OCI-M1 (cell line): ENCODE measurements at places on chromosomes 2 and 18.

- peak; percentile 88 for DNase-seq
Measured at GRCh38 chr2:37672104-37672869, 845 bp upstream of the CDC42EP3 start.

DNA sequence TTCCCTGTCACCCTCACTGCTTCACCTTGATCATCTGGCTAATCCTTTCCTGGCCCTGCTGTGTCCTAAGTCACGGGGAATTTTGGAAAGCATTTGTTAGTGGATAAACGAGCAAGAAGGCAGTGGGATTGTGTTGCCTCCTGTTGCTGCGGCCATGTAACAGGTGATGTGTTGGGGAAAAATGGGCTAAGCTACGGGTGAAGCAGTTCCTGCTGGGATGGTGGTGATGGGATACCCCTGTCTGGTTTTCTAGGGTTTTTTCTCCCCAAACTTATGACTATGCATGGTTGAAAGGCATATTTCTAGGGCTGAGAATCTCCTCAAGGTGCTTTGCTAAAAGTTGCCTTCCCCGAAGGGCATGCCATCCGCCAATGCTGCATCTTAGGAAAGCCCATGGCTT lies 68.1 kb downstream of the WDSUB1 start:
- no peak for DNase-seq

DNA sequence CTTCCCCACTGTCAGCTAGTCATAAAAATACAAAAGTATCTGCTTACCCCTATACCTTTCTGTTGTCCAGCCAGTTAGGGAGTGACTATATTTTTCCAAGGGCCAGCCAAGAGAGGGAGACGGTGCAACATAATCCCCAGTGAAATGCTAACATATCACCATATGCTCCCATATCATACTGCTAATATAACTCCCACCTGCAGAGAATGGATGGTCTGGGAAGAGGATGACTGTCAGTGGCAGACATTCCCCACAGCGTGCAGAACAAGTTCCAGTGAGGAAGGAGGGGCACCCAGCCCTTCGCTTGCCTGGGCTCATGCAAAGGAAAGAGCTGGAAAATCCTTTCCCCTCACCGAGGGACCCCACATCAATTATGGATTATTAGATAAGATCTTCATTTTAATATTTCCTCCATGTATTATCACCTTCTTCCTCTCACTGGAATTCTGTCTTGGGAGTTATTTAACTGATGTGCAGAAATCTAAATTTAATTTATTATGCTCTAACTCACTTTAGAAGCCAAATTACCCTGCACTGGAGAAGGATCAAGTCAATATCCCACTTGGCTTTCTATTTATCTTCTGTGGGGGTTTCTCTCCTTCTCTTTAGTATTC lies 135.6 kb downstream of the GALNT14 start:
- DNase-seq: no peak

DNA sequence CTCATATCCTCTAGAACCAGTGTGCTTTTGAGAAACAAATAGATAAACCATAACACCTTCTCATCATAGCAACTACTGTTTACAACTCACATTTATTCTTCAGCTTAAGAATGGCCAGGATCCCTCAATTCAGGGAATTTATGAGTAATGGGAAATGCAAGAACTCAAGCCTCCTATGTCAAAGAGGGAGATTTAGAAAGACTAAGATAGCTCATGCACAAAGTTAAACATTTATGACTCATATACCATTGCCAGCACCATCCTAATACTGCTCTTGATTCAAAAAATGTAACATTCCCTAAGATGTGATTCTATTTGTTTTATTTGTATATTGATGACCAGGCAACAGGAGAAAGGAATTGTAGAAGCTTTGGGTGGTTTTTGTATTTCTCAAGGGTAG lies 172.8 kb downstream of the CYP26B1 start:
- no peak for DNase-seq

GRCh38 chr2:143384111-143384510 lies 254.9 kb downstream of the ARHGAP15 start:
- no peak for DNase-seq

GRCh38 chr2:23118894-23119293 lies 266.1 kb upstream of the KLHL29 start:
- no peak for DNase-seq

DNA sequence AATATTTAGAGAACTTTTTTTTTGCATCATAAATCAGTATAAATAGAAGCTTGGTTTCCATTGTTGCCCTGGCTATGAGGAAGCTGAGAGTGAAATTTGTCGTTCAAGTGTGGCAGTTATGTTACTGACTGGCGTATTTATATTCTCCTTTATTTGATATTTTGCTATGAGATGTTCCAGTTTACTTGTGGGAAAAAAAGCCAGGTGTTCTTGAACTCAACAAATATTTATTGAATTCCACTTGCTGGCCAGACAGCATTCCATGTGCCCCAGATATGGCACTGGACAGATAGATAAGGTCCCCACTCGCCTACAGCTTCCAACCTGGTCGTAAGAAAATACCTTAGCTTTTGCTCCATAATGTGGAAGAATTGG lies 44.7 kb downstream of the NEDD4L start:
- no peak for DNase-seq

GRCh38 chr2:9644603-9645002 lies 13.8 kb upstream of the YWHAQ start:
- no peak for DNase-seq

- DNase-seq: no peak
Measured at GRCh38 chr18:5463831-5464230, 80.0 kb downstream of the EPB41L3 start.

DNA sequence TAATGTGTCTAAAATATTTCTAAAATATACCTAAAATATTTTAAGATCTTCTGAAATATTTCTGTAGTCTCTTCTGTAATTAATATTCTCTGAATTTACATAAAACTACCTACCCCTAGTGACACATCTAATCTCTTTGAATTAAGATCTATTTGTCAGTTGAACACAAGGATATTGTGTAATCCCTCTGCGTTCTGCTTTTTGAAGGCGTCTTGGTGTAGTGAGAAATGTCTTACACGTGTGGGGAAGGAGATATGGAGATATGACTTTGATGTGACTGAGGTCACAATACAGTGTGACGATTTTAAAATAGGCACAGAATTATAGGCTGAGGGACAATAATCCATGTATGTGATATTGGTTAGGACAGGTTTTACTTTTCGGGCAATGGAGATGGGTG lies 79.8 kb downstream of the DOK6 start:
- DNase-seq: peak; percentile 36

GRCh38 chr2:112646791-112647689 lies 1.3 kb downstream of the SLC20A1 start:
- DNase-seq: peak; percentile 54

DNA sequence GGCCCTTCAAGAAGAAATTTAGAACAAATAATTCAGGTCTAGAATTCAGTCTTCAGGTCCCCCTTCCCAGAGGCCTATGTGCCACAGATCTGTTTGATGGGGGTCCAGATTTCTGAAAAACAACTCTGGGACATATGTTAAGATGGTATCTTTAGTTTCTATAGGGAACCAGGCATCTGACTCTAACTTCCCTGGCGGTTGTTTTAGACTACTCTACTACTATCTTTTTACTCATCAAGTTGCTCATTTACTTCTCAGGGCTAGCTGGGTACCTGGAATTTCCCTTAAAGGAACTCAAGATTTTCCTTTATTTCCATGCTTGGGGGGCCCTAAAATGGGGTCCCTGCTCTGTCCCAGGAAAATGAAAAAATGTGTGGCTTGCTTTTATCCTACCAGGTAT lies 114.7 kb upstream of the RAB6C start:
- DNase-seq: no peak

GRCh38 chr2:128041561-128041960 lies 13.7 kb upstream of the SAP130 start:
- DNase-seq: no peak

DNA sequence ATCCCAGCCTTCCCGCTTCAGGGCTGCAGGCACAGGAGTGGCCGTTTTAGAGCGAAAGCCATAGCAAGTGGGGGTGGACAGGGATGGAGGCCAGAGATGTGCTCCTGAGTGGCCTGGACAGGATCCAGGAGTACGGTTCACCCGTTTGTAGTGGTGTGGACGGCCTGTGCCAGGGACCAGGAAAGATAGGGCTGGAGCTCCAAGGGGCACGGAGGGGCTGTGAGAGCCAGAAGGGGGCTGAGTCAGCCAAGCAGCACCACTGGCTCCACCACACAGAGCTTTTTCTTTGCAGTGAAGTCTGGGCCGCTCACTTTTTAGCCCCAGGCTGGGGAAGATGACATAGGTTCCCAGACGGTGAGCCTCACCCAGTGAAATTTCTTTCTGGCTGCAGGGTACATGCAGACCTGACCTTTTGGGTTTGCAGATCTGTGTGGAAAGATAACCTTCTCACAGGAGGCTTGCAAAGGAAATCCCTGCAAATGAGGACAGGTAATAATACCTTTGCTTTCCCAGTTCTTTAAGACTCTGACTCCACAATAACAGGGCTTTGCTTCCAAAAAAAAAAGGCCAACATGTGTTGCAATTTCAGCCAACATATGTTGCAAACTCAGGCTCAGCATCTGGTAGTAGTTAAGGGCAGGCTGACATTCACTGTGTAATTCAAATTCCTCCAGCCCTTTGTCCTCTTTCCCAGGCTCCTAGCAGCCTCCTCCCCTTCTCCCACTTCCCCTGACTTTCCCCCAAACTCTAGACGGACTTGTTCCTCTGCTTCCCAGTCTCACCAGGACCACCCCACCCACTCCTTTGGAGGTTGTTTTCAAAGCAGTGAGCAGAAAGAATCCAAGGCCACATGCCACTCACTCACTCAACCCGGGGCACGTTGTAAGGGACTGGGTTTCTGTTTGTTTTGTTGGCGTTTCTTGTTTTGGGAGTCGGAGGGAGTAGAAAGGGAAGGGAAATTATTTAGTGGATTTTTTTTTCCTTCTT lies 20.3 kb upstream of the LAPTM4A start:
- DNase-seq: no peak

DNA sequence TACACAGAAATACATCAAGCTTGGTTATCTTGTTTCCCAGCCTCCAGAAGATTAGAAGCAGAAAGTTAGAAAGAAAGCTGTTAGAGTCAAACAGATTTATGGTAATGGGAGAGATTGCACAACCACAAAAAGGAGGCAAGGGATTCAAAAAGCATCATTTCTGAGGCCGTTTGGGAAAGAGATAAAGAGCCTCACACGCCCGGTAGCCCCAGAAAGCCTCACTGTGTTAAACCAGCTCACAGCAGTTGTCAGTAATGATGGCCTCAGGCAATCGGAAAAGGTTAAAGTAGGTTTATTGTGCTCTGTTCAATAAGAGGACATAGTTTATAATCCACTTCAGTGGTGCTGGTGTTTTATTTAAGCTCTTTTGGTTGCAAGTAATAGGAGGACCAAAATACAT lies 111.3 kb downstream of the DCC start:
- DNase-seq: peak; percentile 6

DNA sequence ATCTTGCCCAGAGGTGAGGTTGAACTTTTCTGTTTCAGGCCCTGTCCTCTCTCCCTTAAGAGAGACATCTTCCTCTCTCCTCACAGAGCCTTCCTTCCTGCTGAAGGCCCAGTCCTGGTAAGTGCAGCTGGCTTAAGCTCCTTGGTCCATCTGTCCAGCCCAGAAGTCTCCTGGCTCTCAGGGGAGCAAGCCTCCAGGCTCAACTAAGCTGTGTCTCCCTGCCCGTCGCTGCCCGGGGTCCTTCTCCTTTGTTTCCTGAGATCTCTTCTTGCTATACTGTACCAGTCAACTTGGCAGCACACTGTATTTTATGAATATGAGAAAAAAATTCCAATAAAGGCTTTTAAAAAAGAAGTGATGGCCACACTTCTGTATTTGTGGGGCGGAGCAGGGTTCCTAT lies 77.4 kb downstream of the KCNF1 start:
- no peak for DNase-seq

DNA sequence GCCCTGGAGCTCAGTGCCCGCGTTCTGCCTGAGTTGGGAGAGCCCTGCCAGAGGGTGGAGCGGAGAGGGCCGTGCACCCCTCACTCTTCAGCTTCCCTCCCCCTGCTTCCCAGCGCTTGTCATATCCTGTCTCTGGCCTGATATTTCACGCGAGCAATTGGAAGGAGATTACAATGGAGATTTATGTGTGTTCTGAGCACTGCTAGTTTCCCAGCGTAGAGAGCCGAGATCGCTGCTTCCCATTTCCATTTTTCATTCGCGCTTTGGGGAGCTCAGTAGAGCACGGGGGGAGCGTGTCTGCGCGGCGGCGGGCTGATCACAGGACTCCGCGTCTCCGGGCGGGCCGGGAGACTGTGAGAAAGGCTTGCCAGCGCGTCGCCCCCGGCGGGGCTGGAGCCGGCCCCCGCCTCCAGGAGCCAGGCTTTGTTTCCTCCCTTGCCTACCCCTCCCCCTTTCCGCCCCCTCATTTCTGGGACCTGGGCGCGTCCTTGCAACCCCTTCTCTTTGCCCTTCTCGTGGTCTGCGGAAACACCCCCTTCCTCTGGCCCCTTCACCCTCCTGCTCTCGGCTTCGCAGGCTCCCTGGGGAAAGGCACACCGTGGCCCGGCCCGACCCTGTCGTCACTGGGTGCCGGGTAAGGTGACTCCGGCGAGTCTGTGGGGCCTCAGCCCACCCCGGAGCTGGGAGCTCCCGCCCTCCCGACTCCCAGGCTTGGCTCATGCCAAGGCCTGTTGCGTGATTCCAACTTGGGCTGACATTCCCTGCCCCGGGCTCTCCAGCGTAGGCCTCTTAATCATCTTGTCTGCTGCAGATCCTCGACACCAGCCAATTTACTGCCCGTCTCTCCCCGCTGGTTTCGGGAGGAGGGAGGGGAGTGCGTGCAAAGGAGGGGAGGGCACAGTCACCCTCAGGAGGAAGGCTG lies 5.8 kb downstream of the DLX2 start:
- DNase-seq: peak; percentile 29

DNA sequence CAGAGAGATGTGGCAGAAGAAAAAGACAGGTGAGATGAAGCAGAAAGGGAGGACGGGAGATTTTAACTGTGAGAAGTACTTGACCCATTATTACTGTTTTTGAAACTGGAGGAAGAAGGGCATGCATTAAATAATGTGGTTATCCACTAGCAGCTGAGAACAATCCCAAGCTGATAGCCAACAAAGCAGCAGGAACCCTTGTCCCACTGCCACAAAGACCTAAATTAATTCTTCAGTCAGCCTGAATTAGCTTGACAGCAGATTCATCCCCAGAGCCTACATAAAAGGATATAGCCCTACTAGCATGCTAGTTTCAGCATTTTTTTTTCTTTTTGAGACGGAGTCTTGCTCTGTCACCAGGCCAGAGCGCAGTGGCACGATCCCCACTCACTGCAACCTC lies 19.5 kb upstream of the REG3A start:
- no peak for DNase-seq

DNA sequence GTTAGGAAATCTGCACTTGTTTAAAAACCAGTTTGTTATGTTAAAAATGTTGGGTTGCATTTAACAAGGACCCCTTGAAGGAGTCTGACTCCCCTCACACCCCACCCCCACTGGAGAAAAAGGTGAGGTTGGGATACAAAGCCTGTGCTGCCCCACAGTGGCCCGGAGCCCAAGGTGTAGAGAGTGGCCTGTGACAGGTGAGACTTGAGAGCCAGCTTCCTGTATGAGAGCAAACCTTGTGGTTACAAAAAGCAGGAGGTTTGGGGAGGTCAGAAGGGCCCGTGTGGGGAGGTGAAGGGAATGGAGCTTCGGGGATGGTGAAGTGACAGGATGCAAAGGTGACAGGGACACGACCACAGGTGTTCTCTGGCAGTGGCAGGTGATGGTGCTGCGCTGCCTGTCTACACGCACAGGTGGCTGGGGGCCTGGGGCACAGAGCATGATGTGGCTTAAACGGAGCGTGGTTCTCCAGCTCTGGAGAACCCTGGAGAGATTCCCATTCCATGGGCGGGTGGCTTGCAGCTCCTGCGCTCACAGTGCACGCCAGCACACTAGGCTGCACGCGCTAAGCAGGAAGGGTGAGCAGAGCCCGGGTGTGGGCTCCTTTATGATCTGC lies 29.0 kb downstream of the IMPA2 start:
- no peak for DNase-seq

GRCh38 chr2:231965102-231965501 lies 3.6 kb downstream of the DIS3L2 start:
- DNase-seq: no peak
